H7 (cell line): ENCODE measurements at places on chromosomes 16 and 17.

- peak; percentile 89 for DNase-seq
Observed at GRCh38 chr17:74759941-74760340, 11.5 kb downstream of the NHERF1 start.

DNA sequence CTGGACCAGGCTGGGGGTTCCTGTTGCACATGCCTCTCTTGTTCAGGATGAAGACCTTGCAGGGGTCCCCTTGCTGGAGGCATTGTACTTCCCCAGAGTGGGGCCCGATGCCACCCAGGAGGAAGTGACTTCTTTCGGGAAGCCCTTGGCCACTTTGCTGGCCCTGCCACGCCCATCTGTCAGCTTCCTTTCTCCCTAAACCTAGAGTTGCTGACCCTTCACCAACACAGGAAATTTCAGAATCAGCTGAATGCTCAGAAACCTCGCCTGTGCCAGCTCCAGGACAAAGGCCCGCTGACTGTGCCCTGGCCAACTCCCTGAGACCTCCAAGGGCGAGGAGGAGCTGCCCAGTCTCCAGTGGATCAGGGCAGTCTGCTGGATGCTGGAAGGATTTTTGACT, 26.7 kb downstream of the WNT9B start:
- no peak for DNase-seq

- no peak for DNase-seq
Observed at GRCh38 chr17:622356-622755, 92.3 kb downstream of the VPS53 start.

GRCh38 chr17:6205525-6205924, 135.3 kb downstream of the WSCD1 start:
- no peak for DNase-seq

- DNase-seq = no peak
Observed at GRCh38 chr17:20086416-20087076, 77.4 kb downstream of the SPECC1 start.

DNA sequence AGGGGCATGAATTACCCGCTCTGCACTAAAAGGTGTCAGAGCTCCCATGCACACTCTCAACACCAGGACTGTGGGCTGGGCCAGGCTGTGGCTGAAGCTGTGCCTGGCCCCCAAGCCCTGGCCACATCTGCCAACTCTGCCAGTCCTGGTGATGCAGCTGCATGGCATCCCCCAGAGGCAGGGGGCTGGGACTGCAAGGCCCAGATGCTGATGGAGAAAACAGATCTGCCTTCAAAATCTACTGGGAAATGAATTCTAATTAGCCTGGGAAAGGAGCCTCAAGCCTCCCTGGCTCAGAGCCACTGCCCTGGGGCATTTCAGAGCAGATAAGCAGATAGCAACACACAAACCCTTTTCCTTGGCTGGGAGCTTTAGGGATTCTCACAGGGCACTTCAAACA, 3.4 kb downstream of the CHST6 start:
- peak; percentile 76 for DNase-seq

DNA sequence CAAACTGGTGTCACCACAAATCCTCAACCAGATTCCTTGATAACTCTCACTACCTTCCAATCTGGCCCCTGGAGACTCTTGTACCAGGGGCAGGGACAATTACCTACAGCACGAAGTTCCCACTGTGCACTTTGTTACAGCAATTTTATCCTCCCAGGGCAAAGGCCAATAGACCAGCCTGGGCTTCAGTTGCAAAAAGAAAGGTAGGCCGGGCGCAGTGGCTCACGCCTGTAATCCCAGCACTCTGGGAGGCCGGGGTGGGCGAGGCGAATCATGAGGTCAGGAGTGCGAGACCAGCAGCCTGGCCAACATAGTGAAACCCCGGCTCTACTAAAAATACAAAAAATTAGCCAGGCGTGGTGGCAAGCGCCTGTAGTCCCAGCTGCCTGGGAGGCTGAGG, 36.9 kb downstream of the USP7 start:
- no peak for DNase-seq

DNA sequence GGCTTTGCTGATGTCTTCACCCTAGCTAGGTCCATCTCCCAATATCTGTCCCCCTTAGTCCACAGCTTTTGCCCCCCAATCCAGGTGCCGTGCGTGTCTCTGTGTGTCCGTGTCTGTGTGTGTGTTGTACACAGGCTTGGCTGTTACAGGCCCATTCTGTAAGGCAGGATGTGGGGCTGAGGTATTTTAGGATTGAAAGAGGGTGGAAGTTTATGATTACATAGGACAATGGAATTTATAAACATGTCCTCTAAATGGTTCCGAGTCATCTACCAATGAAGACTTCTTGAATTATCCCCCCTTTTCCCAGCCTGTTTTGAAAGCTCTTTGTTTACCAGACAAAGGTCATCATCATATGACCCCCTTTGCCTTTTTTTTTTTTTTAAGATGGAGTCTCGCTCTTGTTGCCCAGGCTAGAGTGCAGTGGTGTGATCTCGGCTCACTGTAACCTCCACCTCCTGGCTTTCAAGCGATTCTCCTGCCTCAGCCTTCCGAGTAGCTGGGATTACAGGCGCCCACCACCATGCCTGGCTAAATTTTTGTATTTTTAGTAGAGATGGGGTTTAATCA, 21.9 kb downstream of the ACE start:
- DNase-seq = no peak

- DNase-seq = no peak
Observed at GRCh38 chr17:50607522-50608175, 27.0 kb upstream of the ABCC3 start.

- DNase-seq = no peak
Observed at GRCh38 chr17:48579471-48579759, 1.3 kb upstream of the HOXB4 start.

DNA sequence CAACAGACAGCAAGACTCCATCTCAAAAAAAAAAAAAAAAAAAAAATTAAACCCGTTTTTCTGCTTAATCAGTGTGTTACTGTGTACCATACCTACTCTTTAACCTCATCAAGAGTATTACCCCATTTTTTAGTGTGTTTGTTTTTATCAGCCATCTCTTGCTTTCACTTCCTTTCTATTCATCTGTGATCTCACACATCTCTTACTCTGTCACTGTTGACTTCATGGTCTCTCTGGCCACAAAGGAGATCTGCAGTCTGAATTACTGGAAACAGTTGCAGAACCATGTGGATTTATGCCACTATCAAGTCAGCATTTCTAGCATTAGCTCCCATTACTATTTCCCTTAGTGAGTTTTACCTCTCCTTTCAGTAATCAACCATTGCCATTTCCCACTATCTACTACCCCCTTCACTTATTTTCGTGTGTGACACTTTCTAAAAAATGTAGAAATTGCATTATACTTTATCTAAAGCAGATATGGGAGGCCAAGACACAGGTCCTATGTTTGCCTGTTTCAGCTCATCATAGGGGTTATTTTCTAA, 20.1 kb downstream of the NDEL1 start:
- DNase-seq = no peak

GRCh38 chr16:6725634-6726331, 606.9 kb upstream of the RBFOX1 start:
- peak; percentile 12 for DNase-seq

DNA sequence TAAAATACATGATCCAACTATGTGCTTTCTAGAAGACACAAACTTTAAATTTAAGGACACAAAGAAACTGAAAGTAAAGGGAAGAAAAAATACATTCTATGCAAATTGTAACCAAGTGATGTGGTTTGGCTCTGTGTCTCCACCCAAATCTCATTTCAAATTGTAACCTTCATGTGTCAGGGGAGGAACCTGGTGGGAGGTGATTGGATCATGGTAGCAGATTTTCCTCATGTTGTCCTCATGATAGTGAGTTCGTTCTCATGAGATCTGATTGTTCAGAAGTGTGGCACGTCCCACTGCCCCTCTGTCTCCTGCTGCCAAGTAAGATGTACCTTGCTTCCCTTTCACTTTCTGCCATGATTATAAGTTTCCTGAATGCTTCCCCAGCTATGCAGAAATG, 15.0 kb downstream of the OR1A1 start:
- DNase-seq = no peak

GRCh38 chr16:79517156-79517555, 83.4 kb downstream of the MAF start:
- no peak for DNase-seq

DNA sequence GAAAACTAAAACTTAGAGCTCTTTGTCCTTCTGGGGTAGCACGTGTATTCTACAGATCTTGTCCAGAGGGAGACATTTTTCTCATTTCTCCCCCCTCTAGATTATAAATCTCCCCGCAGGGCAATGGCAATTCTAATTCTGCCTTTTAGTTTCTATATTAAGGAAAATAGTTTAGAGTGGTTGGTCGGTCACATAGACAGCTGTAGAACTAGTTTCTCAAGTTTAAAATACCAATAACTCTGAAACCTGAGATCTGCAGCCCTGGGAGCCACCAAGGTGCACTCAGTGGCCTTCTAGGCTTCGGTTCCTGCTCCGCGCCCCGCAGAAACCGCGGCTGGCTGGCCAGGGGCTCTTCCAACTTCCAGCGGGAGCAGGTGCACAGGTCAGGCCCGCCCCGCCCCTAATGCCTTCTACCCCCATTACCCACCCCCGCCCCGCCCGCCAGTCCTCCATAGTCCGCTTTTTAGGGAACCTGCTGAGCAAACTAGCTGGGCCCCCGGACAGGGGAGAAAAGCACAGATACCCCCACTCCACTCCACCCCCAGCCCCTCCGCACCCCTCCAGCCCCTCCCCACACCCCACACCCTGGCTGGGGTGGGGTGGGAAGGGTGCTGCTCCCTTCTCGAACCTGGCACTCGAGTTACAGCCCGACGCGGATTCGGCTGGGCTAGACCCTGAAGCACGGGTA, 431 bp downstream of the SLFN11 start:
- peak; percentile 64 for DNase-seq

DNA sequence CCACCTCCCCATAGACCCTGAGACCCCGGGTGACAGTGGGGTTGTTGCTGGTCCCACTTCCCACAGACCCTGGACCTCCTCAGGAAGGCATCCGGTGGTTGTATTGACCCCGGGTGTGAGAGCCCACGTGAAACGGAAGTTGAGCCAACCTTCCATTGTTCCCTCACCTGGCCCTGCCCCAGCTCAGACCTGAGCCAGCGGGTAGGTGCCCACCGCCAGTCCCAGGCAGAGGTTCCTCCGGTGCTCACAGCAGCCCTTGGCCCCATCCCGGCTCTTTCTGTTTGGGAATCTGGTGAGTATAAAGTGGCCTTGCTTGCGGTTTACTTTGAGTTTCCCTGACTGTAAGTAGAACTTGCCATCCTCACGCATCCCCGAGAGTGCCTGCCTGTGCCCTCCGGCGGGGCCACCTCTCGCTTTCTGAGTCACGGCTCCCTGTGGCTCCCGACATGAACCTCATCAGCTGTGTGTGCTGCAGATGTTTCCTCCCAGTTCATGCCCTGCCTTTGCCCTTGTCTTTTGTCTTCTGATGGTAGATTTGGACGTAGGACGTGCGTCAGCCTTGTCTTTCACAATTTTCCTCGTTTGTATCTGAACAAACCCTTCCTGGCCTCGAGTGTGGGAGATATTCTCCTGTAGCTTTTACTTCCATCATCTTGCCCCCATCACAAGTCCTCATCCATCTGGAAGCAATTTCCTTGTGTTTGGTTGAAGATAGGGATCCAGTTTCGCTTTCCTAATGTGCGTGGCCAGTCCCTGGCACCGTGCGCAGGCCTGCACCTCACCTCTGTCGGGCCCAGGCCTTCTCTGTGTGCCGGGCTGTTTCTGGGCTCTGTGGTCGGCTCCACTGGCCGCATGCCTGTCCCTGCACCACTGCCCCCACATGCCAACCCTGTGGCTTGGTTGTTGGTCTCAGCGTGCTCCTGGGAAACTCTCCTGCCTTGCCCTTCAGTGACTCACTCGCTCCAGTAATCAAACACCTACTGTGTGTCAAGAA, 76.0 kb downstream of the METRNL start:
- DNase-seq = no peak

DNA sequence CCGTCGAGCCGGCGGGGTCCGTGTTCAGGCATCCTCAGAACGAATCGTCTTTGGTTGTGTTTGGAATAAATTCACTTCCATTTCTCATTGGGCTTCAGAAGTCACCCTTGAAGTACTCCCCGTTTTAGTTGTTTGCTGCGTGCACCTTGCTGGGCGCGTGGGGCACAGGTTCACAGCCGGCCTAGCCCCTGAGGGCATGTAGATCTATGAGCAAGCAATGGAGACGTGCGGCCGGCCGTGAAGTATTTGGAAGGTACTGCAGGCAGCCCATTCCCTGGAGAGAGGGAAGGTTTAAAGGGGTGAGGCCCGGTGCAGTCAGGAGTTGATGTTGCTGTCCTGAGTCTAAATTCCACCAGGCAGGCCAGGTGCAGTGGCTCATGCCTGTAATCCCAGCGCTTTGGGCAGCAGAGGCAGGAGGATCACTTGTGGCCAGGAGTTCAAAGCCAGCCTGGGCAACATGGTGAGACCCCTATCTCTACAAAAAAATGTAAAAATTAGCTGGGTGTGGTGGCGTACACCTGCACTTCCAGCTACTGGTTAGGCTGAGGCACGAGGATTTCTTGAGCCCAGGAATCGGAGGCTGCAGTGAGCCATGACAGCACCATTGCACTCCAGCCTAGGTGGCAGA, 714 bp downstream of the ACSF3 start:
- peak; percentile 74 for DNase-seq

DNA sequence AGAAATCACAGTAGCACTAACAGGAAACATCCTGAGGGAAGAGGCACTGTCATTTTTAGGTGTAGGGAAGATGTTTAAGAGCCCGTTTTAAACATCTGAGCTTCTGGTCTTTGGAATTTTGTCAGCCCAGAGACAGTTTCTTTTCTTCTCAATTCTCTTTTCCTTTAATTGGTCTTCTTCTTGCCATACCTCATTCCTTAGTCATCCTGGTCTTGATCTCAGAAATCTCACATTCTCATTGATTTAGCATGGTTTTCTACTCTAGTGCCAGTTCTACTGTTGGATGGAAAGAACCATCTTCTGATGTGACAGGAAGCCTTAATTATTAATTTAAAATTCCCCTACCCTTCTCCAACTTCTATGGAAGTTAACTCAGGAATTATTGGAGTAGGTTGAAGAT, 25.4 kb downstream of the BMERB1 start:
- DNase-seq = no peak

GRCh38 chr16:80437707-80438106, 103.1 kb upstream of the DYNLRB2 start:
- peak; percentile 41 for DNase-seq

GRCh38 chr17:65664266-65664665, 102.8 kb upstream of the AXIN2 start:
- no peak for DNase-seq

DNA sequence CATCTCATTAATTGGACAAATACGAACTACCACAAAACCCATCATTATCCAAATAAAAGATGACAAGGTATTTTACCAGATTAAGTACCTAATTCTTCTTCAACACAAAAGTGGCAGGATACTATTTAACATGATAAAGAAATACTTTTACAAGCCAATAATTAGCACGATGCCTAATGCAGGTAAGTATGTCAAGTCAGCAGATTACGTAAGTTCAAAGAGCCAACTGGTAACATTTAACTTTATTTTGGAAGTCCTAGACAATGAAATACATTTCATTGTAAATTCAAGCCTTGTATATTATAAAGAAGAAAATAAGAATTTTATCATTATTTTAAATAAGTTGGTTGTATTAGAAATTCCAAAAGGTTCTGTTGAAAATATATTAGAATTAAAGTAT, 535.3 kb upstream of the SOX9 start:
- no peak for DNase-seq

- no peak for DNase-seq
Observed at GRCh38 chr17:63070031-63070430, 104.0 kb downstream of the TANC2 start.
